ENCODE measurements at places on chromosomes 16 and 17.
A peak's percentile ranks its signal among the peaks of the same experiment; 100 is the strongest.

DNA sequence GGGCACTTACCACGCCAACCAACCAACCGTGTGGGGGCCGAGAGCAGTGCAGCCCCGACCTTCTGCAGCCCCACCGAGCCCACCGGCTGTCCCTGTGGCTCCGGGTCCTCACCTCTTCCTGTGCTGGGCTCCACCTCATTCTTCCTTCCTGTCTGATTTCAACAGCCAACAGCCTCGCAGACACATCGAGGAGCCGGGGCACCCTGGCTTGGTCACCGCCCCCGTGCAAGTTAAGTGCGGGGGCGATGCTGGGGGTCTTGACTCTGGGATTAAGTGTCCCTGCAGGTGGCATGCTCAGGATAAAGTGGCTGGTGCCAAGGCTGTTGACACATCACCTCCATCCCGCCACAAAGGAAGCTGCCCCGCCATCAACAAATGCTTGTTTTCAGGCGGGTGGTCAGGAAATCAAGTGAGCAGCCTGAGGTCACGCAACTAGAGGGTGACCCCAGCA is at the start of gene NLRC3:
TSS of gene NLRC3 (minus strand) at position 102 of the 451 bp plus-strand sequence. CDS start 12,367 bp downstream, outside the sequence.
- DNase-seq, result peak; percentile 31

- no peak for DNase-seq
Observed at GRCh38 chr17:67458203-67458602, 81.1 kb downstream of the PITPNC1 start.

DNA sequence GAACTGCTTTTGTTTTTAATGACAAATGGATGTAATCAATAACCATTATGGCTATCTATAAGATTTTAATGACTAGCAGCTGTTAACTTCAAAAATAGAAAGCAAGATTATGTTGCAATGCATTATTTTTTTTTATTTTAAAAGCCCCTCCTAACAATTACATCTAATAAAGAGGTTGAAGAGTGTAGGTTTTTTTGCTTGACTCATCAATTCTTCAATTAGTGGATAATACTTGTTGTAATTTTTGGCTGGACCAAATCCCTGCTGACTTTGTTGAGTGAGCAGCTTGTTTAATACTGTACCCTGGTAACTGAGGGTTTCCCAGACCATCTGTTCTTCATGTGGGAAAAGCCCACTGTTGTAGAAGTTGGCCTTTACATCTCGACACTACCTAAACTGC is 24.2 kb downstream of the KRT25 start:
- DNase-seq, result no peak

DNA sequence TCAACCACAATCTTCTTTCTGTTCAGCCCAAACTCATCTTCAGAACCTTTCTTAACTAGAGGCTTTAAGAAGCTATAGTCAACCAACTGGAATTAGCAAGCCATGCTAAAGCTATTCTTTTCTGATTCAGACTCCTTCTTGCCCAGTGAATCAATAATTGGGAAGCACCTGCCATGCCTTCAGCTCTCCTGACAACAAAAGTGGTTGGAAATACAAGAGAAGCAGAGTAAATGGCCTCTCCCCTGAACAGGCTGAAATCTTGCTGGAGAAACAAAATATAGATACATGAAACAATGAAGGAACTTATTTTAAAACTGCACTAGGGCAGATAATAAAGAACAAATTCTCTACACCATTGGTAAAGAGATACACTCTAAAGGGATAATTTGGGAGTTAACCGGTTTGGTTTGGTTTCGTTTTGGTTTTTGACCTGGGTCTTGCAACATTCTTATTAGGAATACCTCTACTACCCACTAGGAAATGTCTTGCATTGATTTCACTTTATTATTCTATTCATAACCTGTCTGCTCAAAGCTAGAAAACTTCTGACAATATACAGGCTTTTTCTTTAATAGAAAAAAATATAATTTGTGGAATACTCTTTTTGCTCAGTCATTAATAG is 173.6 kb upstream of the DYNLRB2 start:
- DNase-seq, result no peak
